ENCODE measurements at places on chromosomes 5 and 9.

- DNase-seq, result no peak
Measured at GRCh38 chr5:149474198-149474597, 77.0 kb downstream of the CSNK1A1 start.

- peak; percentile 1 for DNase-seq
Measured at GRCh38 chr9:8115570-8115969, 316.0 kb upstream of the DMAC1 start.

- no peak for DNase-seq
Measured at GRCh38 chr5:118679264-118679940, 308.9 kb downstream of the DTWD2 start.

- DNase-seq, result no peak
Measured at GRCh38 chr5:62043289-62044280, 262.4 kb upstream of the KIF2A start.

- DNase-seq, result no peak
Measured at GRCh38 chr5:53956196-53956595, 354.2 kb downstream of the ARL15 start.

All from fibroblast of skin of left quadriceps (primary cell).